Endothelial cell of umbilical vein (primary cell): ENCODE measurements at places on chromosomes 12 and 14. TPM values are rescaled to one million over a fixed set of nuclear protein-coding genes. Genes with fewer than 3 reads are reported as not detected.

KCNH5 gene
- total RNA-seq, result not detected in 2 replicates

DNA sequence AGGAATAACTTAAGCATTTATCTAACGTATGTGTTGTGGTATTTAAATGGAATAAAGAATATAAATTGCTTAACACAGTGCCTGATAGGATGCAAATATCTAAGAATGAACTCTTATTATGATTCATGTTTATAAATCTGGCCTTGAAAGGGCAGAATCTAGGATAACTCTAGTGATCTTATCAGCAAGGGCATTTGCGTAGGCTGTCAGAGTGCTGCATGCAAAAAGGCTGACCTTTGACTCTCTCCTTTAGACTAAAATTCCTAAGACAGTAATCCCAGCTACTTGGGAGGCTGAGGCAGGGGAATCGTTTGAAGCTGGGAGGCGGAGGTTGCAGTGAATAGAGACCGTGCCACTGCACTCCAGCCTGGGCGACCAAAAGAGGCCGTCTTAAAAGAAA lies 31.3 kb upstream of the ANP32D start:
- peak; percentile 15 for DNase-seq

DNA sequence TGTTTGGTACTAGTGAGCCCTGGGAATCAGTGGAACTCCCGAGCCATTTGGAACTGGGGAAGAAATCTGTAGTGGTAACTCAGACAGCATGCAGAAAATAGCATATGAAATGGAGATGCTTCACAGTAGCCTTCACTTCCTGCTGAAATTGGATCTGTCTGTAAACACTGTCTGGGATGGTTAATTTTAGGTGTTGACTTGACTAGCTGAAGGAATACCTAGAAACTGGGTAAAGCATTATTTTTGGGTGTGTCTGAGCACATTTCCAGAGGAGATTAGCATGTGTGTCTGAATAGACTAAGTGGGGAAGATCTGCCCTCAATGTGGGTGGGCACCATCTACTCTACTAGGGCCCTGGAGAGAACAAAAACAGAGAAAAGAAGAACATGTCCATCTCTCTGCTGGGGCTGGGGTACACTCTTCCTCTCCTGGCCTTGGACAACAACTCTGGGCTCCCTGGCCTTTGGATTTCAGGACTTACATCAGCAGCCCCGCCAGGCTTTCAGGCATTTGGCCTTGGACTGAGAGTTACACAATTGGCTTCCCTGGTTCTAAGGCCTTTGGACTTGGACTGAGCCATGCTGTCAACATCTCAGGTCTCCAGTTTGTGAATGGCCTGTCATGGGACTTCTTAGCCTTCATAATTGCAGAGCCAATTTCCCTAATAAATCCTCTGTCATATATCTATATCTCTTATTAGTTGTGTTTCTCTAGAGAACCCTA lies 14.0 kb upstream of the CRADD start:
- DNase-seq, result no peak

DNA sequence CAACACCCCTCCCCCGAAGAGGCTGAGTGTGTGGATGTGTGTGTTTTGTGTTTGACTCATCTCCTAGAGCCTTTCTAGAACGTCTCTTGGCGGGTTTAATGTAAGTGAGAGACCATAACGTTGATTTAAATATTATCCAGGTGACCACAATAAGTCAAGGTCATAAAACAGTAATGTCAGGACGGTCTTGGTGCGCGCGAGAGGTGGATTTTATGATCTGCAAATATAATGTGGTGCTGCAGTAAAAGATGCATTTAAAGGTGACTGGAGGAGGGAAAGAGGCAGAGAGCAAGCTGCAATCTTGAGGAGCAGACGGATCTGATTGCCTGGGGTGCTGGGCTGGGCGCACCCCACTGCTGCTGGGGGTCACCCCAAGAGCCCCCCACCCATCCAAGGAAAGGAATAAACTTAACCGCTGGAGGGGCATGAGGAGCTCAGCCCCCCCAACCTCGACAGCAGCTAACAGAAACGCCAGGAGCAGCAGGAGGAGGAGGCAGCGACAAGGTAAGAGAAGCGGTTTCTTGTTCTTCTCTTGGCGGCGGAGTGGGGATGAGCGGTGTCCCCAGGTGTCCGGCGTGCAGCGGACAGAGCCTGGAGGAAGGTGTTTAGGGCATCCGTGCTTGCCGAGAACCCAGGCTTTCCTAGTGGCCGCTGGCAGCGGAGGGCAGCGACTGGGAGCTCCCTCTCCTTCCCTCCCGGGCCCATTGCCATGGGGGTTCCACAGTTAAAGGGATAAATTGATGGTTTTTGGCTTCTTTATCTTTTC lies 5.5 kb downstream of the HOXC10 start:
- no peak for DNase-seq

DNA sequence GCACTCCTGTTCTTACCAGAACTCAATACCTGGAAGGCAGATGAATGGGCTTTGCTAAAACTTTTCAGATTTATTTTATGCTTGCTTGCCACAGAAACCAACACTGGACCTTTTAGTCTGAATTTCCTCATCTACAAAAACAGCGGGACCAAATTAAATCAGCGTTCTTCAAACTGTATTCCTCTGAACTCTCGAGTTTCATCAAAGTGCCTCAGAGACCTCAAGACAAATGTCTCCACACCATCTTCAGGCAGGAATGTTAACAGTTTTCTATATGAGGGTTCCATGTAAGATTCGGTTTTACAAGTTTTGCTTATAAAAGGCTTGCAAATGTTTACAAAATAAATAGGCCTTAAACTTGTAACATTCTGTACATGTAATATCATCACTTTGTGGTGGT lies 74.6 kb downstream of the MED13L start:
- DNase-seq, result no peak

DNA sequence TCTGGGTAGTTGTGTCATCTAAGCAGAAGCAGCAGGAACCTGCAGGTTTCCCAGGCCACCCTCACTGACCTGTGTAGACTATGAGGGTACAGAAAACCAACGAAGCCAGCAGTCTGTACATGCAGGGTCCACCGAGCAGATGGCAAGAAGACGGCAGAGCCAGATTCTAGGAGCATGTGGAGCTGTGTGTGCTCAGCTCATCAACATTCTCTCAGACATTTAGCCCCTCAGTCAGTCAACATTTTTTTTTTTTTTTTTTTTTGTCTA lies 7.3 kb upstream of the ASIC1 start:
- DNase-seq, result no peak

- DNase-seq, result no peak
Observed at GRCh38 chr12:3761116-3761735, 8.3 kb upstream of the CRACR2A start.

DNA sequence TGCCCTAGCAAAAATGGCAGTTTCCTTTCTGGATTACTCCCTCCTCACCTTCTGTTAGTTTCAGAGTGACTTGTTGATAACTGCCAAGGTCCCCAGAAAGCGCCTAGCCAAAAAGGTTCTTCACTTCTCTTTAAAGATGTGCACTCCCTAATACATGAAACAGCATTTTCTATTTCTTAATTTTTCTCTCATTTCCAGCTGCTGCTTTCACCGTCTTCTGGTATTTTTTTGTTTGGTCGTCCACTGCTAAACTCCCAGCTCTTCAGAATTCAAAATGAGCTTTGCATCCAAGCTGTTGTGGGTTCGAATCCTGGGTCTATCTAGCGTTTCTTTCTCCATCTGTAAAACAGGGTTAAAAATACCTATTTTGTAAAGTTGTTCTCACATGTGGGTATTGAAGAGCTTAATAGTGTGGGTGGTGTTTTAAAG lies 397 bp upstream of the BORCS5 start:
- no peak for DNase-seq

DNA sequence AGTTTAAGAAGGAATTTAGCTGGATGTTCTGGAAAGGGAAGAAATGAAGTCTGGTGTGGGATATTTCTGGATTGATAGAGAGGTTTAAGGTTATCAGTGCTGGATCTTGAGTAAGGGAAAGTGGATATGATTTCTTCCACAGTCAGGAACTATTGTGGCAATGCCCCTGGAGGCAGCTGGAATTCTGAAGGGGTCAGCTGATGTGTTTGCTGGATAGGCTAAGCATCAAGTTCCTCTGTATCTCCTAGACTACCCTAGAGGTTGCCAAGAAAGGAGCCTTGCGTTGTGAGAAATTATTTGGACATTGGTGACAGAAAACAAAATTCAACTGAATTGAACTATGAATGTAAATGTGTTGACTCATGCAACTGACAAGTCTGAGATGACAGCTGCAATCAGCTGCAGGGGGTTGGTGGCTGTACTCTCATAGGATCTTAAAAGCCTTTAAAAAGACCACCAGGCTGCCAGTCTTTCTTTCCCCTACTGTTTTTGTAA lies 244.4 kb downstream of the ATXN7L3B start:
- DNase-seq, result no peak

- DNase-seq, result no peak
Observed at GRCh38 chr14:79809849-79810612, 401.3 kb downstream of the DIO2 start.

DNA sequence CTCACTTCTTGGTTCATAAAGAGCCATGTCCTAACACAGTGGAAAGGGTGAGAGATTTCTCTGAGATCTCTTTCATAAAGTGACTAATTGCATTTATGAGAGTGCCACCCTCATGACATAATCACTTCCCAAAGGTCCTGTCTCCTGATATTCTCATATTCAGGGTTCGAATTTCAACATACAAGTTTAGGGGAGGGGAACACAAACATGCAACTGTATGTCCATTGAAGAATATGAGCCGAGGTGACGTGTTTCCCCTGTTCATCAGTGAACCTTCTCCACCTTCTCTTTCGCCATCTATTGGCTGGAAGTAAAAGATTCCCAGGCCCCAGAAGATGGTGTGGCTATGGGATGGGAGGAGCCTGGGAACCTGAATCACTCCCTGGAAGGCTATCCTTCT lies 354.2 kb upstream of the ATP2B1 start:
- DNase-seq, result no peak

DNA sequence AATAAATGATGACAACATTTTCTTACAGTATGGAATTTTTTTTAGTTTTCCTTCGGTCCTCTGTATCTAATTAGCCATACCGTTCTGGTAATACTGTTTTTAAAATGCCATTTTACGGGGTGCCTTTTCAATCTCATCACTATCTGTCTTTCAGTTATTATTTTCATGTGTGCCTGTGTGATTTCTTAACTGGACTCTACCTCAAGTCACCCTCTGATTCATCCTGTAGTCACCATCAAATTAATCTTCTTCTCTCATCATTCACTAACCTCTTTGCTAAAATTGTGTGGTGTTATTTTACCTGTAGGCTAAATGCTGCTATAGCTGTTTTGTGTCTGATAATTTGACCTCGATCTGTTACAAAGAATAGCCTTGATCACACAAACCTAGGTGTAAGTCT lies 16.0 kb upstream of the CCT2 start:
- no peak for DNase-seq

GRCh38 chr12:99769396-99769980 lies 121.9 kb downstream of the GARIN6 start:
- DNase-seq, result no peak
